Cortex of kidney (tissue), 1 donor: ENCODE measurements at places on chromosomes 7 and 10.

DNA sequence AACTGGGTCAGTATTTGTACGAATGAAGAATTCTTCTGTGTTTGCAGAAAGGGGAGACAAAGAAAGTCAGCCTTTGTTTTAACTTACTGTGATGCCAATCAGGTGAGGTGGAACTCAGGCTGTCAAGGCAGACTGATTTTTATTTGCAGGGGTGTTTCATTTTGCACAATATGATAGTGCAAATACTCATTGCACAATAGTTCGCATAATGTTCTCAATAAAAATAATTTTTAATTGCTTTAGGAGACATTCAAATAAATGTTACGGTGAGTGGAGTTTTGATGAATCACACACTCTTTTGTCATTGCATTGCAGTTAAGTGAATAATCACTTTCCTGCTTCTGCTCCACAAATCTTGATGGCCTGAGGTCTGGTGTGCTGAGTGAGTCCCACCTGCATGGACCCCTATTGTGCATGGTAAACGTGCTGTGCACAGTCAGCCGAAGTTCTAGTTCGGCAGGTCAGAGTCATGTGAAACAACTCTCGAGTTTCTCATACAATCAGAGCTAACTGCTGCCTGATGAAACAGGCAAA is 141.3 kb upstream of the FZD8 start:
- DNase-seq, result no peak

GRCh38 chr10:71431239-71432100 is 34.8 kb downstream of the CDH23 start:
- DNase-seq, result no peak

- no peak for DNase-seq
Observed at GRCh38 chr10:46092524-46093081, 46.5 kb upstream of the MSMB start.

DNA sequence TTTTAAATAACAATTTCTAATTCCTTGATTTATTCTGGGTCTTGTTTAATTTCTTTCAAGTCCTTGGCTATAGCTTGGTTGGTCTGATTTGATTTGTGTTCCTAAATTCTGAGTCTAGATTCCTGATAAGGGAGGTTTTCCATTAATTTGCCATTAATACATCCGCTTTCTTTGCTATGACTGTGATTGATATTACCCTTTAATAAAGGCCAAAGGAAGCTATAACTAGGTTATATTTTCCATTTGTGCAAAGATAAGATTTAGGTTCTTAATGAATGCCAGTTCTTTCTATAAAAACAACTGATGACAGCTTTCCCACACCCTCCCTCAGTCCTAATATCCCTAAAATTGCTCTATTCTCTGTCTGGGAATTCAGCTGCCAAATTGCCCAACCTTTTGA is 28.2 kb downstream of the NDUFB2 start:
- DNase-seq, result no peak

DNA sequence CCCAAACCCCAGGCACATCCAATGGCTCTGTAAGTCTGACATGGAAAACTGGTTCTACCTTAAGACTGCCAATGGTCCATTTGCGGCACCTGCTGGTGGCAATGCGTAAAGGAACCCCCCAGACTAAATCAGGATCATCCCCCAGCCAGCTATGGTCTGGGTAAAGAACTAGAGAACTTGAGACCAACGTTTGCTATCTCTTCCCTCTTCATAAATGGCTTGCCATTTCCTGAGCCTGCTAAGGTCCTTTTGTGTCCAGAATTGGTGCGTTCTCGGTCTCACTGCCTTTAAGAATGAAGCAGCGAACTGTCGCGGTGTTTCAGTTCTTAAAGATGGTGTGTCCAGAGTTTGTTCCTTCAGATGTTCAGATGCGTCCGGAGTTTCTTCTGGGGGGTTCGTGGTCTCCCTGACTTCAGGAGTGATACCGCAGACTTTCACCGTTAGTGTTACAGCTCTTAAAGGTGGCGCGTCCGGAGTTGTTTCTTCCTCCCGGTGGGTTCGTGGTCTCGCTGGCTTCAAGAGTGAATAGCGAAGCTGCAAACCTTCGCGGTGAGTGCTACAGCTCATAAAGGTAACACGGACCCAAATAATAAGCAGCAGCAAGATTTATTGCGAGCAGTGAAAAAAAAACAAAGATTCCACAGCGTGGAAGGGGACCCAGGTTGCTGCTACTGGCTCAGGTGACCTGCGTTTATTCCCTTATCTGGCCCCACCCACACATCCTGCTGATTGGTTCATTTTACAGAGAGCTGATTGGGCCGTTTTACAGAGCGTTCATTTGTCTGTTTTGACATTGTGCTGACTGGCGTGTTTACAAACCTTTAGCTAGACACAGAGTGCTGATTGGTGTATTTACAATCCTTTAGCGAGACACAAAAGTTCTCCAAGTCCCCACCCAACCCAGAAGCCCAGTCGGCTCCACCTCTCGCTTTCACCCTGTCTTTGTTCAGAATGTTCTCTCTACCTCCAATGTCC is 95.4 kb downstream of the ELMO1 start:
- no peak for DNase-seq

DNA sequence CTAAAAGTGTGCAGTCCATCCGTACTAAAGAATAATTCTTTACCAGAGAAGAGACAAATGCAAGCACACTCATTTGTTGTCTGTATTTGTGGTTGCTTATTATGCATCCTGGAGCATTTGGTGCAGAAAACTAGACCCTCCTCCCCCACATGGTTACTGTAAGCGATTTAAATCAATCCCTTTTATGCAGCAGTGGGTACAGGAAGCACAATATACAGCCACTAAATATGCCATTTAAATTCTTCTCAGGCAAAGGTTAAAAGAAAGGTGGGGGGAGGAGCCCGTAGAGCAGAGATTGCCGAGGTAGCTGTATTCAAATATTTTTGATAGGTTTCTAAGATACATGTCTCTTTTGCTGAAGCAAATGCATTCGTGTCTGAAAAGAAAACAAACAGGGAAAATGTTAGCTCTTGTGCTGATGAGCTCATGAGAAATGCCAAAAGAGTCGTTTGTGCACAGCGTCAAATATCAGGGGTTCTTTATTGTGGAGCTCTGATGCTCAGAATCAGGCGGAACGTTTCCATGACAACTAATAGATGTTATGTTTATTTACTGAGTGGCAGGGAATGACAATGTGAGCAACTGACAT is 131.3 kb upstream of the NPVF start:
- DNase-seq, result no peak

DNA sequence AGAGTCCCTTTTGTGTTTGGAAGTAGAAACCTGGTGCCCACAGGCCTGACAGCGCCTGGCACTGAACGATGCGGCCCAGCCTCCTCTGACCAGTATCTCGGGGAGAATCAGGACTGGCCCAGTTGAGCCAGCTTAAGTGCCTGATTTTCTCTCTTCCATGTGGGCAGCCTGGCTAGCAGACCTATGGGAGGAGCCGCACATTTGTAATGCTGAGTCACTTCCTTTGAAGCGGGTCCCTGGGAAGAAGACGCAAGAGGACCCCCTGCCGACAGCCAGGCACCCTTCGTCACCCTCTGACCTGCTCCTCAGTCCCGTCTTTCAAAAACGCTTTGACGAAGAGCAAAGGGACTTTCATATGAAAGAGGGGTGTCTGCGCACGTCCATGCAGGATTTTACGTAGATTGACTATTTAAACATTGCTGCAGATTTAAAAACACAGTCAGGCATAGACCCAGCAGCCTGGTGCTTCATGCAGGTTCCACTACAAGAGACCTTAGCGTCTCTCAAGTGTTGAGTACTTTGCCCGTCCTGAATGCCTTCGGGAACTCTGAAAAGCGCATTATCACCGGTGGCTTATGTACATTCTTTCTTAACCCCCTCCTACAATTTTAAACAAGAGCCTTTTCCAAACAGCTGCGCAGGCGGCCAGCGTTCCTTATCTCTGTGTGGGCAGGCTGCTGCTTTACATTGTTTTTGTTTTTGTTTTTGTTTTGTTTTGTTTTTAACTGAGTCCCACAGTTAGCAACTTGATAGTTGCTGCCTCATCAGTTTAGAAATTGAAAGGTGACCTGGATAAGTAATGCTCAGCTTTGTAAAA is 36.5 kb upstream of the AP5Z1 start:
- DNase-seq, result no peak

DNA sequence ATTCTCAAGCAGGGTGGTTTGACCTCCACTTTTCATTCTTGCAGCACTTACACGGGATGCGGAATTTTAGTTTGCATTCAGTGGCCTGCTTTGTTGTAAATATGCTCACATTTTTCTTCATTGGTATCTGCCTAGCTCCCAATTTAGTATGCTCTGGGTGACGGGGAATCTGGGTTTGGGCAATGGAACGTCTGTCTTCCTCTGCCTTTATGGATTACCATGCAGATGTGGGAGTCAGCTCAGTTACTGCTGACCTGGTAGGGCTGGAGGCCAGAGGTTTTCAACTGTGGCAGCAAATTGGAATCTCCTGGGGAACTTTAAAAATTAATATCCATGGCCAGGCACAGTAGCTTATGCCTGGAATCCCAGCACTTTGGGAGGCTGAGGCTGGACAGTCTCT is 161.6 kb downstream of the CAMK1D start:
- no peak for DNase-seq

GRCh38 chr10:26706206-26706605 is 8.7 kb downstream of the PDSS1 start:
- DNase-seq, result no peak

DNA sequence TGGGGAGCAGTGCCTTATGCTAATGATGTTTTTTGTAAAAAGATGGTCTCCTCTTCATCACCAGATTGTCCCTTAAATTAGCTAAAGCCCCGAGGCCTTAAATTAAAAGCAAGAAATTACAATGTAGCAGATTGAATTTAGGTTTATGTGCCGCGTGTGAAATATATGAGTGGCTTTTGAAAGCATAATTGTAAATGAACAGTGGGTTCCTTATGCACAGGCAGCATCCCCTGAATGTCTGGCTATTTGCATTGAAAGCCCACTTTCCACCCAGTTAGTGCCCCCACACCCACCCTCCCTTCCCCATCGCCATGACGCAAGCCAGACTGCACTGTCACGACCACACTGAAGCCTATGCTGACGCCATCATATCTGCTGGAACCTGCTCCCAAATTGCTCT is 62.4 kb upstream of the SORCS3 start:
- DNase-seq, result no peak

DNA sequence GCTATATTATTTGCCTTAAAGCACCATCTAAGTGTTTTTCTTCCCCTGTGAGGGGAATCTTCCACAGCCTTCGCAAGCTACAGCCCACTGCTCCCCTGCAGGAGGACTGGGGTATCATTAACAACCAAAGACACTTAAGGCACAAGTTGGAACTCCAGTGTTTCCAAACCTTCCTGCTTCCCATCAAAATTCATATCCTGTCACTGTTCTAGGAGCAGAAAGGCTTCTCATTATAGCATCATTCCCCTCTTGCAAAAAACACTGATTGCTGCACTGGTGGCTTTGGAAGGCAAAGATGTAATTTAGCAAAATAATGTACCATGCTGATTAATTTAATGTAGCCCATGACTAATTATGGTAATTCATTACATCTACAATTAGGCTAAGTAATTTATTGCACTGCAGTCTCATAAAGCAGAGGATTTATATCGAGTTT is 207.2 kb downstream of the SKAP2 start:
- no peak for DNase-seq

DNA sequence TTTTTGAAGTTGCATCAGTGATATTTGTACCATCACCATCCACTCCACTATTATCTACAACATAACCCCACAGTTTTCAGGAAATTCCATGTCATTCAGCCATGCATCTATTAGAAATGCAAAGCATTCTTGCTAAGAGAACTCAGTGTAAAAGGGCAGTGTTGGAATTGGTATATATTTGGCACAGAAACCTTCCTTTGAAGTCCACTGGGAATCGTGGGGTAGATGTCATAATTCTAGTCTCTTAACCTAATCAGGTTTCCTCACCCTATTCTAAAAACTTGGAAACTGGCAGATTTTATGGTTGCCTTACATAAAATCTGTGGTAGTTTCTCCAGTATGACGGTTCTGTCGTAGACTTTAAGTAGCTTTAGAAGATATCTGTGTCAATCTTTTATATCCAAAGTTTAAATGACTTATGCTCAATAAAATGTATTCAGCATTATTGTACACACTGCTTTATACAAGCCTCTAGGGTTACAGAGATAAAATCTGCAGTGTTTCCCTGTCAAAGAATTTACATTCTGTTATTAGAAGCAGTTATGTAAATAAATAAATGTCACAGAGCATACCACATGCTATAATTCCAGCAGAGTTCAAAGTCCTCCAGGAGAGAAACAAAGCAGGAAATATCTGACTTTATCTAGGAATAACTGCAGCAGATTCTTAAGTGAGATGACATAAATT is 704.4 kb upstream of the CELF2 start:
- no peak for DNase-seq

GRCh38 chr7:3082831-3083230 is 39.2 kb upstream of the CARD11 start:
- no peak for DNase-seq

DNA sequence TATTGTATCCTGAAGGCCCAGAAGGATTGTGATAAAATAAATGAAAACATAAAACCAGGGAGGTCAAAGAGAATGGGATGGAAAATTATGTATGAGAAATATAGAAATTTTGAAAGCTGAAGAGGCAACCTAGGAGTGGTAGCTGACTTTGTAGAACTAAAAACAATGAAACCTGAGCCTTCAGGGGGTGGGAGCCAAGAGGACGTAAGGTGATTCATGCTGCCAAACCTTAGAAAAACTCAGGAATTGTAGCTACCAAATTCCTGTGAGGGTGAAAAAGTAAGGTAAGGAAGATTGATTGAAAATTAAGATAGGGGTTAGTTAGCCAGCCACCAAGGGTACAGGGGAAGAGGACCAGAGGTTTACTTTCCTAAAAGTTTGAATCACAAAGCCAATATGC is 213.2 kb downstream of the KCND2 start:
- DNase-seq, result no peak

GRCh38 chr7:110544194-110544593 is 546.7 kb upstream of the LRRN3 start:
- DNase-seq, result no peak

GRCh38 chr10:31804352-31804810 is 124.2 kb downstream of the ARHGAP12 start:
- no peak for DNase-seq

GRCh38 chr7:18086165-18087025 is 58.7 kb upstream of the PRPS1L1 start:
- no peak for DNase-seq

- DNase-seq, result no peak
Observed at GRCh38 chr10:3438606-3439005, 266.0 kb upstream of the PITRM1 start.

DNA sequence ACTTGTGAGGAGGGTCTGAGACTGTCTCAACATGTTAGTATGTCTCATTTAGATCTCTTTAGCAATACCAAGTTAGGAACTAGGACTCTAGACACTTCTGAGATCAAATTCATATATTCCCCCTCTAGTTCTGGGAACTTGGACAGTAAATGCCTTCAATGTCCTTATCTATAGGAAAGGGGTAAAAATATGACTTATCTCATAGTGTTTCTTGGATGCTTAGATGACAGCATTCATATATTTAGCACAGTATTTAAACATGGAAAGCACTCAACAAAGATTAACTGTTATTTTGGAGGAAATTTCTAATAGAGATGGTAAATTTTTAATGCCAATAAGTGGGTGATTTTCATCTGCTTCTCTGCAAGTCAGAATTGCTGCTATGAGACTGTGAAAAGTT is 154.6 kb downstream of the CTNNA3 start:
- DNase-seq, result no peak

- DNase-seq, result no peak
Observed at GRCh38 chr10:89535171-89536012, at the start of gene SLC16A12. TSS of gene SLC16A12 (minus strand) at chr10:89535594. CDS start at chr10:89462578, 73,016 bp downstream.

GRCh38 chr10:71128311-71128980 is 83.9 kb upstream of the UNC5B start:
- no peak for DNase-seq
